Ecto neural progenitor cell (in vitro differentiated cells): ENCODE measurements at places on chromosomes 6 and 20.
A peak's percentile ranks its signal among the peaks of the same experiment; 100 is the strongest.

- peak; percentile 44 for DNase-seq
These were observed 2.8 kb downstream of the SERPINB9 start for GRCh38 chr6:2900221-2900807.

DNA sequence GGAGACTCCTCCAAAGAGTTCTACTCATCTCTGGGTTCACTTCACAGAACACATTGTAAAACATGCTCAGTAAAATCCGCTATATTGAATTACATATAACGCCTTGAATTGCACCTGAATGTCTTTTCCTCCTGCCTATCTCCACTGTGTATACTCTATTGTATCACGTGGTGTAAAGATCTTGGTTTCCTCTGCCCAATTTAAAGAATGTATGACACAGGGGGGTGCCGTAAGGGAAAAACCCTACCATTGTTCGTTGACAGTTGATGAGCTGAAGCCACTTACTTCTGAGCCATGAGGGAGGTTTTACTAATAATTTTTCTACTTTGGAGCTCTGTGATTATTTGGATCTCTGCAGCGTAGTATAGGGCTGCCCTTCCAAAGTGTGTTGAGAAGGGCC lies 6.0 kb downstream of the ASF1A start:
- DNase-seq, result no peak

DNA sequence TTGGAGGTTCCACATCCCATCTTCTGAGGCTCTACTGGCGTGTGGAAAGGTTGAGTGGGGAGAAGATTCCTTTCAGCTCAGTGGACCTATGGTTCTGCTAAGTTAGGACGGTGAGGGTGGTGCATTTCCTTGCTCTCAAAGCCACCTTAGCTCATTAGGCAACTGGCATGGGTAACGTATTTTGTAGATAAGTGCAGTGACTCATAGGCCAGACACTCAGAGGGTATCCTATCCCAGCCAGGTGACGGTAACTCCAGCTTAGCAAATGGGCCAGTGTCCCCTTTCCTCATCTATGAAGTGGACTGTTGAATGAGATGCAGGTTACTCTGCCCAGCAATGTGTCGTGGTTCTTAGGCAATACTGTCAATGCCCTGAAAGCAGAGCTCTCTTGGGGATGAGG lies 3.7 kb downstream of the RPS6KA2 start:
- DNase-seq, result no peak

GRCh38 chr6:116572162-116572561 lies 858 bp downstream of the RWDD1 start:
- DNase-seq, result no peak

GRCh38 chr20:14865169-14865568 lies 527.8 kb upstream of the FLRT3 start:
- DNase-seq, result no peak

DNA sequence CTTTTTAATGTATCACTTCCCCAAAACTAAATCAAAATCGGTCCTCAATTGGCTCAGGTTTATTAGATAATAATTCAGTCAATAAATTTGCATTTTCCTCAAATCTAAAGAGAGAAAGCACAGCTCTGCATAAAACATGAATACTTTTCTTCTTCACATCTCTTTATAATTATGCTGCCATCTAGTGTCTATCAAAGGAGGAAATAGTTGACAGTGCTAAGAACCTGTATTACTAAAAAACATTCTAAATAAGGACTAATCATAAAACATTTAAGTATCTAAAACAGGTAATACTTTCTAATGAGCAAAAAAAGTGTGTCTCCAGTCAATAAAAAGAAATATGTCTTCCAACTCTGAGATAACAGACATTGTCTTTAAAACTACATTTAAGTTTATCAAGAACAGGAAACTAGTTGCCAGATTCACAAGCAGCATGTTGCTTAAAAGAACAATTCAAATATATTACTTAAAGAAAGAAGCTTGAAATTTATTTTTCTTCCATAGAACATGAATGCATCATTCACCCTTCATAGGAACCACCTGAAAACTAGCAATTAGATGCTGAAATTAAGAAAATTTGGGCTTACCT lies 56.5 kb upstream of the DST start:
- no peak for DNase-seq
